Stimulated activated CD4-positive, alpha-beta T cell treated with anti-CD3 and anti-CD28 coated beads, TNF-alpha, amount 100 ng/mL, for 48 hours (primary cell): ENCODE measurements at places on chromosomes 7 and 10.
A peak's percentile ranks its signal among the peaks of the same experiment; 100 is the strongest.

GRCh38 chr10:60170250-60170649, 219.4 kb downstream of the ANK3 start:
- no peak for DNase-seq

DNA sequence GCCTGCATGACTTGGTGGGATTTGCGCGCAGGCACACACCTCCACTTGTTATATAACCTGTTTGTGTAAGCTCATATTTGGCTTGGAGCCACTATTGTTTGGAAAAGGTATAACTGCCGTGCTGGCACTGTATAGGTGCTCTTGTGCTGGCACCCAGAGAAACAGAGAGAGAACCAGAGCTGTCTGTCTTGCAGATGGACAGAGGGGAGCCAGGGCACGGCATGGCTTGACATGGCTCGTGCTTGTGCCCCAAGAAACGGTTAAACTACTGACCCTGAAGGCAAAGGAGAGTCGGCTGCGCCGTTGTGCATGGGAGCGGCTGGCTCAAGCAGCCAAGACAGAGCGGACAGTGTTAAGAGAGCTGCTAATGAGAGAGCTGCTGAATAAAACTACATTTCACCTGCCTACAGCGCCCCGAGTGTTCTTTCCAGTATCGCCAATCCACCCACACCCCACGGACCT, 23.2 kb downstream of the RAPGEF5 start:
- no peak for DNase-seq

DNA sequence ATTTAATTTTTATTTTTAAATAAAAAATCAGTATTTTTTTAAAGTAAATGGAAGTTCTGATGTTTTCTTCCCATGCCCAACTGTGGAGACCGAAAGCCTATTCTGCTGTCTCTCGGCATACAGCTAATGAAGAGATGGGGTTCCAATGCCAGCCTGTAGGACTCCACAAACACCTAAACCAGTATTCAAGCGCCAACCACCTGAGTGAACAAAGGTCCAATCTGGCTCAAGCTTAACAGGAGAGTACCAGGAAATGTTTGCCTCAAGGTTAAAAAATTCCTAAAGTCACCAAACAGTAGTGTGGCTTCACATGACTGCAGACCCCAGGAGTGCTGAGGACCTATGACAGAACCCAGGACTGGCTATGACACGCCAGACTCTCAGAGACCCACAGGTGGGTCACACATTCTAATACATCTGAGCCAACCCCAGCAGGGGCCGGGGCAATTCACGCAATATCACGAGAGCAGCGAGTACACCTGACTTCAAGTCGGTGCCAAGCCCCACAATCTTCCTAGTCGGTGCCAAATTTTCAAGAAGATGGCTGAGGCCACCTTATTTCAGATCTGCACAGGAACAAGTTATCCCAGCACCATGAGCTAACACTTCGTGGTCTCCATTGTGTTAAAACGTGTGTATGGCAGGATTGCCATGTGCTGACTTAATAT, 31.6 kb downstream of the KIAA1549 start:
- no peak for DNase-seq

DNA sequence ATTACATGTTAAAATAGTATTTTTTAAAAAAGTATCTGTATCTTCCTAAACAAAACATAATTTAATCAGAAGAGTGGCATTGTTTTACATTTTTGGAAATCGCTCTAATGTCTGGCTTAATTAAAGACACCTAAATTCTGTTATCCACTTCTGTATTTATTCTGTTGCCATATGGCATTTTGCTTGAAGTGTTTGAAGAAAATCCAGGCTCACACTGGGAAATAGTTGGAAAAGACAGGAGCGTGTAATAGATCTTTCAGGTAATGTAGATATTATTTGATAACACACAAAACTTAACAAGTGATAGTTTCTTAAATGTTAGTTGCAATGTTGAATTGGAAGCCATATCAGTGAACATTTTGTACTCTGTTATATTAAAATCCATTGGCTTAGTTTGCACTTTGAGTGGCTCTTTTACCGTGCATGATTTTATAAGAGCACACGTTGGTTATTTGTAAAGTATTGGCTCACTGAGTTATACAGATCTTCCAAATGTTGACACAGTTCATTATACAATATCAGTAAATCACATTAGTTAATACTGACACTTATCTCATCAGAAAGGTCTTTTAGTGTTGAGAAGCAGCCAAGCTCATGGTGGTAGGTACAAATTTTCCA, 128.4 kb upstream of the NPVF start:
- DNase-seq: no peak

DNA sequence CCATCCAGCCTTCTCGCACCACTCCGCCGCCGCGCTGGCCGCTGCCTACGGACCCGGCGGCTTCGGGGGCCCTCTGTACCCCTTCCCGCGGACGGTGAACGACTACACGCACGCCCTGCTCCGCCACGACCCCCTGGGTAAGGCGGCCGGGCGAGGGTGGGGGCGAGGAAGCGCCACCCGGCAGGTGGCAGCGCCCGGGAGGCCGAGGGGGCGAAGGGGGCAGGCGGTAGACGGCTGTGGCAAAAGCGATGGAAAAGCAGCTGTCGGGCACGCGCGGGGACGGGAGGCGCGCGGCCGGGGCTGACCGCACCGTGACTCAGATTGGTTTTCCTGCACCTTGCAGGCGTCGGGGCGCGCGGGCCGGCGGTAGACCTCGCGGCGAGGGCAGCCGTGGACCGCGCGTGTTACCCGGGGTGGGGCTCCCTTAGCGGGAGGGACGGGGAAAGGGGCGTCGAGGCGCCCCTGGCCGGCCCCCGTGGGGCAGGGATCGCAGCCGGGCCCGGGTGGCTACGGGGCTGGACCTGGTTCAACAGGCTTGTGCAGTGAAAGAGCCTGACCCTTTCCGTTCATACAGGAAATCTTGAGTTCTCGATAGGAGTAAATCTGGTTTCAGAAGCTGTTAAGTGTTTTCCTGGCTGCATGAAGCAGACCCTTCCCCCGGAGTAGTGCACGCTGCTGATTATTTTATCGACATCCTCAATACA, 608 bp downstream of the HHEX start:
- peak; percentile 54 for DNase-seq

DNA sequence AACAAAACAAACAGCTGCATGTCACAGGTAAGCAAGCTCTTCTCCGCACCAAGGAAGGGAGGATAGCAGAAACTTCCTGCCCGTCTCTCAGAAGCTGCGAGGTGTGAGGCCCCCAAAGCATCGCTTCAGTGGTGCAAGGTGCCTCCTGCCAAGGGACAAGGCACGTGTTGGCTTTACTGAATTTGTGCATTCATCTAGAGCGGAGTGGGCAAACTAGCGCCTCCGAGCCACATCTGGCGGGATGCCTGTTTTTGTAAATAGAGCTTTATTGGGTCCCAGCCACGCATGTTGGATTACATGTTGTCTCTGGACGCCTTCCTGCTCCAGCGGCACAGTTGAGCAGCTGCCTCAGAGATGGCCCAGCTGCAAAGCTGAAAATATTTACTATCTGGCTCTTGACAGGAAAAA, 27.7 kb downstream of the PHYH start:
- no peak for DNase-seq

DNA sequence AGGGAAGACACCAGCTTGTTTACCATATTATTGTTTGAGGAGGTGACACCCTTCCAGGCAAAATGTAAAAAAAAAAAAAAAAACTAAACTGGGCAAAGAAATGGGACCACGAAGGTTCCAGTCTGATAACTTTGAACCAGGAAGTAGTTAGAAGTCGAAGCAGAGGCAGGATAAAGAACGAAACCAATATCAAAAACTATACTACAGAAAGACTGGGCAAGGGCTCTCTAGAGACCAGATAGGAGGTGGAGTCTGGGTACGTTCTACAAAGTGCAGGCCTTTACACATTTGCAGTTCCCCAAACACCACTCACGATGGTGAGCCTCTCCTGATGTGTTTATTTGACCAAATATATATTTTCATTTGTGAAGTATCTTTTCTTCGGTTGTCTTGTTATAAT, 125.7 kb upstream of the CDK1 start:
- no peak for DNase-seq
